ENCODE measurements at places on chromosomes 5 and 9. TPM values are rescaled to one million over a fixed set of nuclear protein-coding genes. Genes with fewer than 3 reads are reported as not detected.

SLC25A2 gene
- total RNA-seq = 2.4 TPM

SLC46A2 gene
- total RNA-seq = 5.1 TPM

TSSK1B gene
- total RNA-seq = not detected

LRRC19 gene
- total RNA-seq = not detected

PTGS1 gene
- total RNA-seq = 18.6 TPM

CCDC183 gene
- total RNA-seq = 0.88 TPM

CEP120 gene
- 27.7 TPM for total RNA-seq

STKLD1 gene
- 0.34 TPM for total RNA-seq

TTC23L gene
- total RNA-seq = 0.11 TPM

DAB2IP gene
- total RNA-seq = 34.1 TPM

UBE2QL1 gene
- 0.40 TPM for total RNA-seq

SPINK7 gene
- not detected for total RNA-seq

ACOT12 gene
- not detected for total RNA-seq

DNA sequence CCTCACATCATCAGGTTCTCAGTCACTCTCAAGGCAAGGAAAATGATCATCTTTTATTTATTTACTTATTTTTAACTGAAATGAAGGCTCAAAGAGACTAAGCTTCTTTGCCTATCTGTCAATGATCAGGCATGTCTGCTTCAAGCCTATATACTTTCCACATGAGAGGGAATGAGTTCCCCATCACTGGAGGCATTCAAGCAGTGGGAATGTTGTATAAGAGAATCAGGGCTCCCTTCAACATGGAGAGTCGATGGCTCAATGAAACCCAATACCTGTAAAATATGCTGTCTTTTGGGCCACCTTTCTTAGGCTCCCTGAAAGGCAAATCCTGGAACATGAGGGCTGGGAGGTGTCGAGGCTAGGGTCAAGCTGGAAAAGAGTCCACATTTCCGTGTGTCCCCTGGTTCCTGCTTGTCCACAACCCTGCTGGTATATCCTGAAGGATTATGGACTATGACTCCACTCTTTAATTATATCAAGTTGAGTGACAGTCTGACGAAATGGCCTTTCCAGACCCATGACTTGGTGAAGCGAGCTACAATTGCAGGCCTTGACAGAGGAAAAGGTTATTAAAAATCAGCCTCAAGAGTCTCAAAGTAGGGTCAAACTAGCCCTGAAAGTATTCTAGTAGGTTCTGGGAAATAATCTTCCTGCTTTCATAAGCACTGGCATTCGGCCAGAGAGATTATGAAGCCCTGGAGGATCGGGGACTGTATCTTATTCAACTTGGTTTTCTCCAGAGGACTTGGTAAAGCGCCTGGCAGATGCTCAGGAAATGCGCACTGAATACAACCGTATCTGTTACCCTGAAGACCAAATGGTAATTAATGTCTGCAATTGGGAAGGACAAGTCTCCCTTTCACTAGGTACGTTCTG, 145.9 kb upstream of the TBC1D2 start:
- no peak for DNase-seq

GRCh38 chr9:87850391-87850790, 32.3 kb upstream of the SPATA31E1 start:
- DNase-seq = no peak

GRCh38 chr9:129939431-129939830, 103.6 kb downstream of the FNBP1 start:
- no peak for DNase-seq

- no peak for DNase-seq
Measured at GRCh38 chr5:88748666-88749065, 134.3 kb downstream of the MEF2C start.

DNA sequence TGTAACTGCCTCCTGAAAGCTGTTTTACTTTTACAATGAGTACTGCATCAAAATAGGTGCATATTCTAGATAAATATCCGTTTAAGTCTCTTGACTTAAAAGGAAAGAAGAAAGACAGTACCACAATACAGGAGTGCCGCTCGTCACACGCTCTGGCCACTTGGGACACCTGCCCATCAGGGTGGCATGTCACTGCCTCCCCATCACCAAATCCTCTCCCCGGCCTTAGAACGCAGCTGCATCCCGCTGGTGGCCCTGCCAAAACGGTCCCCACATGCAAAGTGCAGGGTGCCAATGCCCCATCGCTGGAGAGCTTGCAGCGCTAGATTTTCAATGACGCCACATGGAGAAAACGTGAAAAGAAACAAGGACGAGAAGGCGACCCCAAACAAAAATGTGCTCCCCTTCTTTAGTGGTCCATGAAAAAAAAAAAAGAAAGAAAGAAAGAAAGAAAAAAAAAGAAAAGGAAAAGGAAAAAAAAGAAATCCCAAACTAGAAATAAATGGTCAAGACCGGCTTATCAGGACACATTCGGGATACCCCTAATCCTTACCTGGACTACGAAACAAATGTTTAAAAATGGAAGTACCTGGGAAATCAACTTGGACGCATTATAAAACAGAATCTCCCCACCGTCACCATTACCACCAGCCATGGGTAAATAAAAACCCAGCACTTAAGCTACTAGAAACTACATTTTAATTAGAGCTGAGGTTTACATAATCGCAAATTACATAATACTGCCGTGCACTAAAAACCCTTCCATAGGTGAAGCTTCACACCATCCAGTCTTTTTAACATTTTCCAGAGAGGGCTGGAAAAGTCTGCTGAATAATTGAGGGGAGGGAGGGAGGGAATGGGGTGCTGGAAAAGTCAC, 1.0 kb downstream of the ANKH start:
- DNase-seq = peak; percentile 80

GRCh38 chr9:16753256-16753655, 117.2 kb downstream of the BNC2 start:
- DNase-seq = no peak

GRCh38 chr5:78667461-78668103, 19.0 kb upstream of the LHFPL2 start:
- no peak for DNase-seq

- DNase-seq = no peak
Measured at GRCh38 chr9:132018957-132019405, 60.7 kb downstream of the MED27 start.

DNA sequence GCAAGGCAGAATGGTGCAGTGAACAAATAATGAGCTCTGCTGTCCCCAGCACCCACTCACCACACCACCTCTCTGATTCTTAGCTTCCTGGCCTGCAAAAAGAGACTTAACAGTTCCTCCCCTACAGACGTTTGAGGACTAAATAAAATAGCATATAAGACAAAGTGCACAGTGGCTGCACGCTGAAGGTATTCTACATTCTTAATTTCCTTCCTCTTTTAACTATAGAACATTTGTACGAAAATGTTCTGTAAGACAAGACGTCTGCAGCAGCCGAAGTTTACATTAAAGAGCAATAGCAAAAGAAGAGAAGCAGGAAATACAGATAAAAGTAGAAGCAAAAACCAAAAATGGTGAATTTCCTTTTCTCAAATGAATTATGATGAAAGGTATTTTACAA, 15.7 kb downstream of the FBN2 start:
- no peak for DNase-seq

DNA sequence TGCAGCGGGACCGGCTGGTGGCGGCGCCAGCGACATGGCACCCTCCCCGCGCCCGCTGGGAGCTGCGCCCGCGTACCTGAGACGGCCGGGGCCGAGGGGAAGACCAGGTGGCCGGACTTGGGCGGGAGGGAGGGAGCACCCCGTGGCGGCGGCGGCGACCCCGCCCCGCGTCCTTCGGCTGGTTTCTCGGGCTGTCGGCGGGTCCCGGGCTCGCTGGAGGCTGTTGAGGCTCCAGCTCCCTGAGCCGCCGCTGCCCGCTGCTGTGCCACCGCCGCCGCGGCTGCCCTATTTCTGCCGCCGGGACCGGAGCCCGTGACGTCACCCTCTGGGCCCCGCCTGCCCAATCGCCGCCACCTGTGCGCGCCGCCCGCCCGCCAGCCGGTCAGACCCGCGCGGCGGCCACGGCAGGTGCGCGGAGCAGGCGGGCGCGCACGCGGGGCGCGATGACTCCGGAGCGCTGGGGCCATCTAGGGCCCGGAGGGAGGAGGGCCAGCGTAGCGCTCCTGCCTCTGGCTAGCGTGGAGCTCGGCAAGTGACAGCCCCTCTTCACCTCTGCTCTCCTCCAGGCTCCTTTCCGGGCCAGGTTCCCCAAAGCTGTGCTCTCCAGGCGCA, at the start of gene FSTL4:
FSTL4 (minus strand) TSS at position 293 of the 612 bp plus-strand sequence.
- peak; percentile 82 for DNase-seq

GRCh38 chr5:104345222-104346016, 782.8 kb upstream of the NUDT12 start:
- no peak for DNase-seq

DNA sequence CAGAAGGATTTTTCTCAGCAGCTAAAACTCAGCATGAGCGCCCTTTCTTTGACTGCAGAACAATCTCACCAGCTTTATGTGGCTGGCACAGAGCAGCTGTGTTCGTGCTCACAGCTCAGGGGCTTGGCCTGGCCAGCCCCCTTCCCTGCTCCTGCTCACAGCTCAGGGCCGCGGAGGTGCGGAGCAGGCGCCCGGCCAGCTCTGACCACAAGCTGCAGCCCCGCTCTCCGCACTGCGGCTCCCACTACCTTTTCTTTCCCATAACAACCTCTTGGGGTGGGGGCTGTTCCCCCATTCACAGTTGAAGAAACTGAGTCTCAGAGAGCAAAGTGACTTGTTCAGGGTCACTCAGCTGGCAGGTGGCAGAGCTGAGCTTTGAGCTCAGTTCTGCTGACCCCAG, 34.0 kb upstream of the PHYKPL start:
- no peak for DNase-seq

DNA sequence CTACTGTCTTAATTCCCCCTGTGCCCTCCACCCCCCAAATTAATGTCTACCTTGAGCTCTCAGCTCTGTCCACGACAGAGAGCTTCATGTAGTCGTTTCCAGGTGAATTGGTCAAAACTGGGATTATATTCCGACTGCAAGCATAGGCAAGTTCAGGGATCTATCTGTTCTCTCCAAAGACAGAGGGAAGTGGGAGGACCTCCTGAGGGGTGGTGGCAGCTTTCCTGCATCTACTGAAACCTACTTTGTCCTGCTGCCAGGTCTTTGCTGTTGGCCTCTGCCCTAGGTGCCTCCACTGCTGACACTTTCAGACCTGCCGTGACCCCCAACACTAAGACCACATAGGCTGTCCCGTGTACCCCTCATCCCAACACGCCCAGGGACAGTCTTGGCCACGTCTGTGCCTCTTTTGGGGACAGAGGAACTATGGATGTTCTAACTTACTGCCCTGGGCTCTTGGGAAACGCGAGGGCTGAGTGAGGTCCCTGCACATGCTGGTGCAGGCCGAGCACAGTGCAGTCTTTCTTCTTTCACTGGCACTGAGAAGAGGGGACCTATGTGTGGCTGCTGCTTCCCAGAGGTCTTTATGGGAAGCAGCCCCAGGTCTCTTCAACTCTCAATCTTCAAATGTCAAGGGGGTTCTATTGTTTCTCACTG, 125.6 kb downstream of the NTRK2 start:
- DNase-seq = no peak

GRCh38 chr5:87103616-87104287, 163.9 kb upstream of the RASA1 start:
- no peak for DNase-seq

GRCh38 chr9:119240546-119240945, 128.7 kb downstream of the BRINP1 start:
- no peak for DNase-seq

DNA sequence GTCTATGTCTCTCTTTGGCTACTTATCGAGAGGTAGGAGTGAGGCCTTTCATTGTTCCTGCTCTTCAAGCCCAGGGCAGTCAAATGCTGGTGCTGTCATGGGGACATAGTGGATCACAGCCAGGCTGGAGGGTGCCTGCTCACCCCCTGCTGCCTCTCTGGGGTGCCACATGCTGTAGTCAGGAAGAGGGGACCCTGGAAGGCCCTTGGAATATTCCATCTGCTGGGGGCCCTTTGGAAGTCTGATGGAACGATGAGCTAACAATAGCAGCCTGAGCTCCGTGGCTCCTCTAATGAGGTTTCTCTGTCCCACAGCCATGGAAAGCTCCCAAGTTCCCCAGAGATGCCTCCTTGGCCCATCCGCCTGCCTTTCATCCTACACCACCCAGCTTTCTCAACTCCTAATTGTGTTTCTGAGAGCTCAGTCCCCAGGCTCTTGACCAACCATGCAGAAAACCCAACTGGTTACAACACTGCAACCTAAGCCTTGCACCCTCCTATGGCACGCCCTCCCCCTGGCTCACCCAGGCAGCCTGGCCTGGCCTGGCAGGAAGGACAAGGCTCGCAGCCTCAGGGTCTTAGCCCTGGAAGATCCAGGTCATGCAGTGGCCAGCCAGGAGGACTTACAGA, 91.7 kb downstream of the NRG2 start:
- DNase-seq = no peak

DNA sequence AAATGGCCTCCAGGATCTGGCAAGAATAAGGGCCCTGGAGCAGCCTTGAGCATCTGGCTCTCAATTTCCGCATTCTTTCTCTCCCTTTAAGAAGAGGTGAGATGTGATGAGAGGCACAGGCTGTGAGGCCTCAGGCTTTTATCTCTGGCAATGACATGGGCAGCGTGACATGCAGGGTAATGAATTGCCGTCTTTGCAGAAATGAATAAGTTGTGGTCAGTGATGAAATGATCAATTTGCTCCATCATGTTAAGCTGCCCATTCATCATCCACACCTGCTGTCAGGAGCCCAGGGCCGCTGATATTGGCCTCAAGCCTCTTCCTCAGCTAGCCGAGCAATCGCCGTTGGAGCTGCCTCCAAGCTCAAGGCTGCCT, 265.3 kb downstream of the TRIM32 start:
- DNase-seq = no peak

- no peak for DNase-seq
Measured at GRCh38 chr5:56498759-56499395, 265.7 kb upstream of the ANKRD55 start.

DNA sequence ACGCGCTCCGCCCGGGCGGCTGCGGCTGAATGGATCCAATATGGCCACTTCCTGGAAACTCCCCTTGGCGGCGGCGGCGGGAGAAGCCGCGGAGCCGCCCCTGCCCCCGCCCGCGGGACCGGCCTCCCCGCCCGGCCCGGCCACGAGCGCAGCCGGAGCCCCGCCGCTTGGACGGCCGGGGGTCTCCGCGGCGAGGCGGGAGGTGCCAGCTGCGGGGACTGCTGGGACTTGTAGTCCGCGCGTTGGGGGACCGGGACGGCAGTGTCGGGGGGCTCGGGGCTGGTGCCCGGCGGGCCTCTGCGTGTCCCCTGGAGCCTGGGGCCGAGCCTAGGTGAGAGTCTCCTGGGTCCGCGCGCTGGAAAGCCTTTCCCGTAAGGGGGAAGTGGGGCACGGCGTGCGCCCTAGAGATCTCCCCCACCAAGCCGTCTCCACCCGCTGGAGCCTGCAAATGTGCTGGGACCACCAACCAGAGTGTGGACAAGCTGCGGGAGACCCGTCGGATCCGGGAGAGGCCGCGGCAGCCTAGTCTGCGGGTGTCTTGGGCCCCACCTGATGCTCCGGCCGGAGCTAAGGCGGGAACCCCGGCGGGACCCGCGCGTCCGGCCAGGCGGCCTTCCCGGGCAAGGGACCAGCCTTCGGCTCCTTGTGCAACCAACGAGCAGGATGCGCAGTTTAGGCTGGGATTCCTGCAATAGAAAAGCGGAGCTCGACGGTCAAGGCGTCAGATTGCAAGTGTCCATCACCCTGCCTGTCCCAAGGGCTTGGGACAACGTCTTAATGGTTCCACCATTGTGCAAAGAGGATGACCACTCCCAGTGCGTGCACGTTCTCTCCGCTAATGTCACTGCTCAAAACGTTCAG, at the start of gene SEPTIN8:
SEPTIN8 (minus strand) TSS at position 31 of the 861 bp plus-strand sequence. CDS start 102 bp downstream, outside the sequence.
- peak; percentile 82 for DNase-seq

- DNase-seq = no peak
Measured at GRCh38 chr9:133705576-133705975, 32.6 kb downstream of the SARDH start.
